ENCODE measurements at places on chromosomes 4 and X.

- DNase-seq = no peak
Observed at GRCh38 chr4:8307714-8308113, 38.2 kb downstream of the HTRA3 start.

DNA sequence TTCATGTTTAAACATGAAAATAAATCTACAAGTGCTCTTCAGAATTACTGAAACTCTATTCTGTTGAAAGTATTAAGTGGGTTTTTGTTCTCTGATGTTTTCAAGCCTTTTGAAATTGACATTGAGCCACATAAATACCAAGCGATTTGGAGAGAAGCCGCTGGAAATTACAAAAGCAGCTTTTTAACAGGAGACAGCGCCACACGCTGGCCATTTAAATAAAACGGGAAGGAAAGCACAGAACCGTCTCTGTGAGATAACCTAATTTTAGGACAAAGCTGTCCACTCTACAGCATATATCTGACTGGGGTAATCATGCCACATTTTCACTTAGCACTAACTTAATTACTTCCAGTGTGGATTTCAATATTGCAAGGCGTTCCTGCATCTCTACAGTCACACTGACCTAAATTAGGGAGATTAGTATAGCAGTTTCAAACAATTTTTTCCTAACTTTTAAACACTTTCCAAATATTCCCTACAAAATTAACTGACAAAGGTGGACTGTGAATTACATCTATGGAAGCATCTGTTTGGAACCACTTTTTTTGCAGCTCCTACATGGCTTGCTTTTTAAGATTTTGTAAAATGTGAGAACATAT is 6.8 kb upstream of the ANOS1 start:
- DNase-seq = no peak

DNA sequence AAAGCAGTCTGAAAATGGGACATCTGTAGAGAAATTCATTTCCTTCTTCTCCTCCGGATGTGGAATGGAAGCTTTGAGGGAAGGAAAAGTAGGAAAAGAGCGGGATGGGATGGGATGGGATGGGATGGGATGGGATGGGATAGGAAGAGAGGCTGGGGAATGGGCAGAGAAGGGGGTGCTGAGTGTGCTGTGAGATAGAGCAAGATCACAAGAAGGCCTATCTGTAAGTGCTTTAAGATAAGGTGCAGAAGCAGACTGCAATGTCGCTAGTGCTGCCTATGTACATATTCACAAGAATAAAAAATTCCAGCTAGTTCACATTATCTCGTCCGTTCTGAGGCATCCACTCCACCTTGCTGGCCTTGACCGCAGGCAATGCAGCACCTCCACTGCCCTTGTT is 86.2 kb downstream of the IRF2 start:
- no peak for DNase-seq

DNA sequence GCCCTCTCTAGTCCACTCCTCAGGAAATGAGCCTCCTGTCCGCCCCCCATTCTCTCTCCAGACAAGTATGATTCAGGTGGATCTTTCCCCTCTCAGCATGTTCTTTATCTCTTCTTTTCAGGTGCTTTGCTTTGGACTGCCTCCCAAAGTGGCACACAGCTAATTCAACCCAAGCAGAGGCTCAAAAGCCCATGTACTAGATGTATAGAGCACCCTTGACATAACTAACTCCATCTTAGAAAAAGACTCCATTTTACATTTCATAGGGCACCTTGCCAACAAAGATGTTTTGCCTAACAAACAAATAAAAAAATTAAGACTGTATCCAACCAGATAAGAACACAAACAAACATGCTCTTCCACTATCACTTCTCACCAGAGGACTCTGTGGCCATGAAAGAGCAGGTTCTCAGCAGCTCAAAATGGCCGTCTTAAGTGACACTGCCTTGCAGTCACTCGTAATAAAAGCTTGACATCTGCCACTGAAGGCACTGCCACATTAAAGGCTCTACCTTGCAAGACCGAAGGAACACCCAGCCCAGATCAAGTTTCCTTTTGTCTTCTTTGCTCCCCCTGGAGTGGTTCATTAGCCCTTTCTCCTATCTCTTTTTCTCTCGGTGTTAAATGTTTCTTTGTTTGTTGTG is 84.9 kb upstream of the TAB3 start:
- no peak for DNase-seq

GRCh38 chr4:7524843-7525242 is 90.1 kb upstream of the PSAPL1 start:
- no peak for DNase-seq

DNA sequence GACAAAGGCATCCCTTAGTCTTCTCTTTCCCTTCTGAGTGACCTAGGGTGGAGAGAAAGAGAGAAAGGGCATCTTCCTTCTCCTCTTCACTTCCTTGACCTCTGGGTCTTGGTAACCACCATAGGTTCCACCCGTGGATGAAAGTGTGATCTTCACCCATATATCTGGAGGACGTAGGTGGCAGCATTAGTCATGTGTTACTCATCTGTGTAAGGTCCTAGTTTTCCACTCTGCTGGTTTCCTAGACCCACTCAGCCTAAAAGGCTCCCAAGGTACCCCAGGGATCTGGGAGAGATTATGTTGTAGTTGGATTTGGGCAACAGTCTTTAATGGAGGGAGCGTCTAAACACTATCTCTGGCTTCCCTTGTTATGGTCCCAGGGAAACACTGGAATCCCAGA is 45.5 kb upstream of the RAB9B start:
- DNase-seq = no peak

GRCh38 chr4:1994938-1995337 is 13.8 kb downstream of the NELFA start:
- no peak for DNase-seq

DNA sequence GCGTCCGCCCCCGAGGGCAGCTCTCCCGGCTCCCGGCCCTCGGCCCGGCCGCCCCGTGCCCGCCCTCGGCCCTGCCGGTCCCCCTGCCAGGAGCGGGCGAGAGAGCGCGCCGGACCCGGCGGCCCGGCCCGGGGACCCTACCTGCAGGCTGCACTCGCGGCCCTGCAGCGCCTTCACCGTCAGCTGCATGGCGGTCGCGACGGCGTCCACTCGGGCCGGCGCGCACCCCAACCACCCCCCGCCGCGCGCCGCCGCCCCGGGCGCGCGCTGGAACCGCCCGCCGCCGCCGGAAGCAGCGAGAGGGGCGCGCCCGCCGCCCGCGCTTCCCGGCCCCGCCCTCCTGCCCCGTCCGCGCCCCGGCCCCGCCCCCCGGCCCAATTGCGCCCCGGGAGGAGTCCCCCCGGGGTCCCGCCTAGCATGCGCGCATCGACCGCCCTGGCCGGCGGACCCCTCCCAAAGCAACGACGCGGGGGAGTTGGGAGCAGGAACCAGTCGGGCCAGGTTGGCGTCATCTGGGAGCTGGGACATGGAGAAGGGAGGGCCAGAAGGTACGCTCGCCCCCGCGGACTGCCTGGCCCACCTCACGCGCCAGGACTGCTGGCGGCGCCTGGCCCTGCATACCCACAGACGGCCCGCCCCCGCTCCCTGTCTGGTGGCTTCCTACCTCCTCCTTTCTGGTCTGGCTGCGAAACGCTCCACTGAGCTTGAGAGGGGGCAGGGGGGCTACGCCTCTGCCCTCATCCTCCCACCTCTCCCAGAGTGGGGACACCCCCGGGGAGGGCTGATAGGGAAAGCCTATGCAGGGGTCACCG is at the start of gene UBL4A:
UBL4A (minus strand) TSS at position 220 of the 812 bp plus-strand sequence; CDS start at position 189, 31 bp downstream.
- DNase-seq = no peak

- DNase-seq = no peak
Observed at GRCh38 chr4:15142201-15142600, 139.9 kb downstream of the CPEB2 start.

GRCh38 chr4:88130544-88131305 is 27.7 kb downstream of the ABCG2 start:
- DNase-seq = no peak

DNA sequence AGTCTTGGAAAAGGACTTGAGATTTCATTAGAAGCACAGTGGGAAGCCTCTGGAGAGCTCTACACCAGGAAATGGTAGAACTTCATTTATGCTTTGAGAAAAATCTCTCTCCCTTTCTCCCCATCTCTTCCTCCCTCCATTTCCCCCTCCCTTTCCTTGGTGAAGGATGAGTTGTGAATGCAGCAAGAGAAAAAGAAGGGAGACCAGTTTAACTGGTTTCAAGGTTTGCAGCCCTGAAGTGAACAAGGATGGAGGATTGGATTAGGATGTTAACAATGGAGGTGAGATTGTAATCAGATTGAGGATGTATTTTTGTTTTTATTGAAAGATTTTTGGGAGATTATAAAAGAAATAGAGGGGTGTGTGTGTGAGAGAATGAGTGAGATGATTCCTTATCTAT is 99.5 kb downstream of the ANK2 start:
- no peak for DNase-seq

DNA sequence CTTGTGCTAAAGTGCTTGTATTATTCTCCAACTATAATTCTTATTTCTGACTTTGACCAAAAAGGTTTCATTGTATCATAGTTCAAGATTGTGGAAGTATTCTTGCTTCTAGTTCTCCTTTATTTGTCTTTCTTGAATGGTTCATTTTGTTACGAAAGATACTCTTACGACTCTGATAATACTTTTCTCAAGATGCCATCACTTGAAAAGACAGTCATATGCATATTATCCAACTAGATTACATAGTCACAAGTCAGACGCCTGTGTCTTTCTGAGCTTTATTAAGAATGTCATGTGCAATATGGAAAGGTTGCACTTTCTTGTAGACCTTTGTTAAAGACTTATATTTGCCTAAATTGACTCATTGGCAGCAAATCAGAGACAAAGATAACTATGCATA is 71.4 kb upstream of the HPGD start:
- DNase-seq = no peak

DNA sequence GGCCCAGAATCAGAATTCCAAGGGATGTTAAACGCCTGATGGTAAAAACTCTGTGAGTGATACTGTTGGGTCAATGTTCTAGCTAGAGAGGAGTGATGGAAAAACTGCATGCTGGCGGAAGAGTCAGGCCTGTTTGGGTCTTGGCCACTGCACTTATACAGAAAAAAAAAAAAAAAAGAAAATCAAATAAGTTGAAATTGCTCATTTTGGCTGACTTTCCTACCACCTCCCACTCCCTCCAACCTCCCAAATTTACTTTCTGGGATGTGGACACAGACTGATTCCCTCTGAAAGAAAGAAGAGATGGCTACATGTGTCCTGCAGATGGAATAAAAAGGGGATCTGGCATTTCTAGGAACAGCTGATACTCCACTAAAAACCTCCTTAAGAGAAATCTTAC is 234.1 kb upstream of the GIMD1 start:
- no peak for DNase-seq

- DNase-seq = no peak
Observed at GRCh38 chr4:65724973-65725372, 54.7 kb upstream of the EPHA5 start.

- no peak for DNase-seq
Observed at GRCh38 chr4:788636-789297, 37.2 kb downstream of the CPLX1 start.
